Activated CD8-positive, alpha-beta T cell treated with anti-CD3 and anti-CD28 coated beads for 36 hours (primary cell): ENCODE measurements at places on chromosomes 1 and 21.

DNA sequence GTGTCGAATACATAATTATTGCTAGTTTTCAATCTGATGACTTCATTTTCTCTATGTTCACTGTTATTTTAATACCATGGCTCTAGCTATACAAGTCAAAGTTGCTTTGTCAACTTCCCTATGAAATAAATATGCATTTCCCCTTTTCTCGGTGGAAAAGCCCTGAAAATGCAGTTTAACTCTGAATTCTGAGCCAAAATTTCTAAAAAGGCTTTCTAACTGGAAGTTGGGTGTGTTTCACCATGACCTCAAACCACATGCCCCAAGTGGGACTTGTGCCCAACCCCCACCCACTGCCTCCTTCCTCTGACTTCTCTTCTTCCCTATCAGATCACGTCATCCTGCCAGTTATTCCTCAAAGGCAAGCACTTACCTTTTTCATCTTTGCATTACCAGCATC lies 8.9 kb downstream of the MKNK1 start:
- no peak for DNase-seq

DNA sequence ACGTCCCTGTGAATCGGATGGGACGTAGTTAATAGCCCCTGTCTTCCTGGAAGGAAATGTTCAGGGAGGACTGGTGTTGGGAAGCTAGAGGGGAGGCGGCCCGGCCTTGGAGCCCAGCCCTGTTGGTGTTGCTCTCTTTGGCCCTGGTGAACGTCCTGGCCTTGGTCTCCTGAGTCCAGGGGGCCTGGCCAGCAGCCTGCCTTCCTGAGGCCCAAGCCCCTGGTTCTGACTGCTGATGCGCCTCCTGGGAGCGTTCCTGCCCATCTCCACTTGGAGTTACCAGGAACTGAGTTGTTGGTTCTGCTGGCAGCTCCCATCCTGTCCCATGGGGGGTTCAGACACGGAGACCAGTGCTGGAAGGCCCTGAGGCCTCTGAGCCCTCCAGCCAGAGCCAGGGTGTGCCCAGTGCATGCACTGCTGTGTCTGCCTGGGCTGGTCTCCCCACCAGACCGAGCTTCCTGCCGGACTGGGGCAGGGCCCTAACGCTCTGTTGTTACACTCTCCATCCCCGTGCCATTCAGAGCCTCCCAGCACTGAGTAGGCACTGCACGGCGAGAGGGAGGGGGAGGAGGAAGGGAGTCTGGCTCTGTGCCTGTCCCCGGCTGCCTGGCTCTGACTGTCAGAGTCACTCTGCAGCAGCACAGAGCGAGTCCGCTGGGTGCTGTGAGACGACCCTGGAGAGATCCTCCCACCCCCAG lies 382.5 kb upstream of the VAMP3 start:
- no peak for DNase-seq

- DNase-seq: no peak
These were observed 60.5 kb downstream of the SLC66A1 start for GRCh38 chr1:19372602-19373001.

GRCh38 chr1:110492573-110492972 lies 26.4 kb downstream of the KCNA10 start:
- DNase-seq: no peak

GRCh38 chr1:237042892-237043576 lies 1.1 kb downstream of the RYR2 start:
- peak; percentile 12 for DNase-seq

GRCh38 chr1:212162635-212163034 lies 122.6 kb upstream of the PPP2R5A start:
- peak; percentile 50 for DNase-seq

GRCh38 chr1:172699111-172699510 lies 40.2 kb downstream of the FASLG start:
- peak; percentile 87 for DNase-seq

- no peak for DNase-seq
These were observed 16.1 kb upstream of the ATP1B1 start for GRCh38 chr1:169090308-169090899.

DNA sequence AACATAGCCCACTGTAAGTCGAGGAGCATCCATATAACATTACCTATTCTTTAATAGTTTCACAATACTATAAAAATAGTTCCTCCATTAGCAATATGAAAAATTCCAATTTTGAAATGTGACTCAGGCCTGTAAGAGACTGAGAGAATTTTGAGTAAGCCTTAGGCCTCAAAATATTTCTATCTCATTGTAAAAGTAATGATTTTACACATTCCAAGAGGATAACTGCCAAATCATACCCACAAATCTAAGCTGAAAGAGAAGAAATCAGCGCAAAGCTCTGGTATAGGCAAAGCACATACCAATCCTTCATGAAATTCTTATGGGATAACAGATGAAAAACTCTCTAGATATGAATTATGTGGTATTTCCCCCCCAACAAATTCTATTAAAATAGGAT lies 144.1 kb downstream of the CDC42BPA start:
- no peak for DNase-seq
